ENCODE measurements at places on chromosomes 11 and 22.
A peak's percentile ranks its signal among the peaks of the same experiment; 100 is the strongest.

- no peak for DNase-seq
Observed at GRCh38 chr11:114848027-114848426, 169.7 kb downstream of the NXPE2 start.

- DNase-seq, result no peak
Observed at GRCh38 chr11:70353900-70354568, 44.3 kb upstream of the CTTN start.

DNA sequence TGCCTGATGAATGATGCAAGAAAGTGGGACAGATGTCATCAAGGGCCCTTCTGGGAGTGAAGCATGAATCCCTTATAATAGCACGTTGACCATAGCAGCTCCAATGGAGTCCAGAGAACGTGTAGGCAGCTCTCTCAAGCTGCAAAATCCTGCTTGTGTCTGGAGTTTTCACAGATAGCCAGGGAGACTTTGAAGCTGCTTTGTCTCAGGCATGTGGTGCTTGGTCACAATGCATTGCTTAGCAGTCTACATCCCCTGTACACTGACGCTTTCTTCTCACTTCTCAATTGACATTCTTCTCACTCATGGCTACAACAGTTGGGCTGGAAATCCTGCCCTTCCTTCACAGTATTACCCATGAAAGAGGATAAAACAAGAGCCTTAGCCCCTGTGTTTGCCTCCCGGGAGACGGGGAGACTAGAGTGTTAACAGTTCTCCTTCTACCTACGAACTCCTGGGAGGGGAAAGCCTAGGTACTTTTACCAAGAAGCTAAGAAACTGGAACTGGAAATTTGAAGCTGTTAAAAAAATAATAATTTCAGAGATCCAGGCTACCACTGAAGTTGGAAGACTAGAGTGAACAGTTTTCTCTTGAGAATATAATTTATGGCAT is 20.7 kb upstream of the MMP7 start:
- DNase-seq, result no peak

GRCh38 chr11:134272381-134273316 is 3.5 kb upstream of the GLB1L3 start:
- no peak for DNase-seq

DNA sequence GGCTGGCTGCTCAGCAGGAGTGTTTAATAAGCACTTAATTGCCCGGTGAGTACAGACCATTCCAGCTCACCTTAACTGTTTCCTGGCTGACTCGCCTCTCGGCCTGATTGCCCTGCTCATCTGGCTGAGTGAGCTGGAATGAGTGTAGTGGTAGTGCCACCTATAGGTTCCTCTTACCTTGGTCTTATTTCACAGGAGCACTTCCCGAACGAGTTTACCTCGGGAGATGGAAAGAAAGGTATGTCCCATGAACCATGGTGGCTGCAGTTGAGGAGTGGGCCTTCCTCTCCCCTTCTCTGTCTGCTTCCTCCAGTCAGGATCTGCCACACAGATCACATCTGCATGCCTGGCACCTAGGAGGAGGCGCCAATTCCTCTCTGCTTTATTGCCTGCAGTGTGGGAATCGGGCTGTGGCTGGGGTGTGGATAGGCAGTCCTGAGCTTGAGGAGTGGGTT is 26.7 kb downstream of the UPB1 start:
- DNase-seq, result peak; percentile 68

- peak; percentile 48 for DNase-seq
Observed at GRCh38 chr22:30245181-30245984, 1.2 kb downstream of the LIF start.

GRCh38 chr11:75667255-75667830 is 1.5 kb downstream of the MAP6 start:
- peak; percentile 56 for DNase-seq

GRCh38 chr11:10497371-10498021 is 42.4 kb downstream of the AMPD3 start:
- DNase-seq, result no peak

DNA sequence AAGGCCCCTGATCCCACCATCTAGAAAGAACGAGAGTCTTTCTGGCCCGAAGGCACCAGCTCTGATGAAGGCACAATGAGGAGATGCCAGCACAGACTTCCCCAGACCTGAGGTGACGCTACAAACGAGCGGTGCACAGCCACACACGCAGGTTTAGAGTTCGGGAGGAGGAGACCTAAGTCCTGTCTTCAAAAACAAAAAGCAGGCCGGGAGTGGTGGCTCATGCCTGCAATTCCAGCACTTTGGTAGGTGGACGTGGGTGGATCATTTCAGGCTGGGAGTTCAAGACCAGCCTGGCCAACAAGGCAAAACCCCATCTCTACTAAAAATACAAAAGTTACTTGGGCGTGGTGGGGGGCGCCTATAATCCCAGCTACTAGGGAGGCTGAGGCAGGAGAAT is 9.5 kb downstream of the LTO1 start:
- no peak for DNase-seq

DNA sequence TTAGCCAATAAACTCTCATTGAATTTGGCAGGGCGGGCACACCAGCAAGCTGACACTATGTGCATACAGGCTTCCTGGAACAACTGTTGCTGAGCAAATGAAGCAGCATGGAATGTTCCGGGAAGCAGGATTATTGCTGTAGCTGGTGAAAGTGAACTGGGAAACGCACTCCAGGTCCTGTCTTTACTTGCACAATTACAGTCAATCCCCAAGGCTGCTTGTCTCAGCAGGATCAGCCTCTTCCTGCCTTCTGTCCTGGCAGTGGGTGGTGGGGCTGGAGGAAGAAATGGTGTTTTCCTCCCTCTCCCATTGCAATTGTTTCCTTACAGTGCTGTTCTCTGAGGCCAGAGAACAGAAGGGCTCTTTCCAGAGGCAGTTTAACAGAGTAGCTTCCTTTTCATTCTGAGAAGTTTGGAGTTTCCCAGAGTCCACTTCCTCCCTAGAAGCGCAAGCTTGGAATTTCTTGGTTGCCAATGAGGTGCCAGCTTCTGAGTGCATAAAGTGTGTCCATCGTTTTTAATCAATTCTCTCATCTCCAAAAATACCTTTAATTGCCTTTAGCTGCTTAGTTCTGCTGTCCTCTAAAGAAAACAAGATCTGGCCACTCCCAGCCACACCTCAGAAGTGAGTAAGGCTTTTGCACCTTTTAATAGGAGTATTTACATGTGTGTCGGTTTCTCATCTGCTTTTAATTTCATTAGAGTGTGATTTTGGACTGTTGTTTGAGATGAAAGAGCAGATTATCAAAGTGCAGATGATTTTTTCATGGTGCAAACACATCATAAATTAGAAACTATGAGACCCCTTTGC is 19.9 kb downstream of the CD44 start:
- no peak for DNase-seq

GRCh38 chr22:39710380-39711150 is 140.0 kb downstream of the CACNA1I start:
- no peak for DNase-seq

- DNase-seq, result no peak
Observed at GRCh38 chr11:59901306-59901705, 22.7 kb downstream of the OOSP3 start.

GRCh38 chr11:19436932-19437331 is 196.2 kb upstream of the E2F8 start:
- DNase-seq, result no peak

GRCh38 chr22:29753808-29754657 is 12.8 kb downstream of the ZMAT5 start:
- DNase-seq, result no peak

DNA sequence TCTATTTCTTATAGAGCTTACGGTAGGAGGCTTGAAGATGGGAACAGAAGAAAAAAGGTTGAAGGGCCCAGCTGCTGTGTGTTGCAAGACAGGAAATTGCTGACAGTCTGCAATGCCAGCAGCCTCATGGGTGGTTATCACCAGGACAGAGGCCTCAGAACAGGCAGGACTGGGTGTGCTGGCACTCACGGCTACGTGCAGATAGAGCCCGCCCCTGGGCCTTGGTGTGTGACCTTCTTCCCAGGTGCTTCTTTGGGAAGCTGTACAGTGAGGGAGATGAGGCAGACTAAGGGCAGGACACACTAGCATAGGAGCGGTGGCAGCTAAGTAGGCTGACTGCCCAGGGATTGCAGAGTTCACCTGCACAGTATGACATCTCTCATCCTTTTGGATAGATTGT is 12.6 kb downstream of the PRAME start:
- no peak for DNase-seq

DNA sequence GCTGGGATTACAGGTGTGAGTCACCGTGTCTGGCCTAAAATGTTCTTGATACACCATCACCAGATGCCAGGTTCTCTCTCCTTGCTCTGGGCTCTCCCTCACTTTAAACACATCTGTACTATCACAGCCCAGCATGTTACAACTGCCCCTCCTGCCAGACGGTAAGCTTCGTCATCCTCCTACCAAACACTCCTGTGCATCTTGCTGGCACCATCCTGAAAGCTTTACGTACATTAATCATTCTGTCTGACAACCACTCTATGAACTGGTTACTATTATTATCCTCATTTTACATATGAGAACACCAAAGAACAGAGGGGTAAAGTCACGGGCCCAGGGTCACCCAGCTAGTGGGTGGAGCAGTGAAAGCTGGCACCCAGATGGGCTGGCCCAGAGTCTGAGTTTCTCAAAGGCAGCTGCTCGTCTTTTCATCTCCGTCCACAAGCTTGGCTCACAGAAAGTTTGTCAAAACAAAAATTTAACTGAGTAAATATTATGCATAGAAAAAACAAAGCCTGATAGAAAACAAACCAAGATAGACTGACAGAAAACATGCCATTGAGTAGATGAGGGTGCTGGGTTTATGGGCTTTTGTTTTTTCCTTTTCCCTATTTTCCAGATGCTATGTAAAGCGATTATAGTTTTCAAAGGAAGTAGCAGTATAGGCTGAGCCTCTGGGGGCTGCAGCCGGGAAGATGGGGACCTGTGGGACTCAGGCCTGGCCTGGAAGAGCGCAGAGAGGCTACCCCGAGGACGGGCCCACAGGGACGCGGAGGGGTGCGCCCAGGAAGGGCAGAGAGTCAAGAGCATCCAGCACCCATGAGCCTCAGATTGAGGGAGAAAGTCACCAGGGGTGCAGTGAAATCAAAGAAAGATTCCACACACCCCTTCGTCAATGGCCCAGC is 9.5 kb downstream of the PLA2G6 start:
- DNase-seq, result no peak

GRCh38 chr22:17387356-17387755 is 18.1 kb downstream of the CECR2 start:
- DNase-seq, result no peak

DNA sequence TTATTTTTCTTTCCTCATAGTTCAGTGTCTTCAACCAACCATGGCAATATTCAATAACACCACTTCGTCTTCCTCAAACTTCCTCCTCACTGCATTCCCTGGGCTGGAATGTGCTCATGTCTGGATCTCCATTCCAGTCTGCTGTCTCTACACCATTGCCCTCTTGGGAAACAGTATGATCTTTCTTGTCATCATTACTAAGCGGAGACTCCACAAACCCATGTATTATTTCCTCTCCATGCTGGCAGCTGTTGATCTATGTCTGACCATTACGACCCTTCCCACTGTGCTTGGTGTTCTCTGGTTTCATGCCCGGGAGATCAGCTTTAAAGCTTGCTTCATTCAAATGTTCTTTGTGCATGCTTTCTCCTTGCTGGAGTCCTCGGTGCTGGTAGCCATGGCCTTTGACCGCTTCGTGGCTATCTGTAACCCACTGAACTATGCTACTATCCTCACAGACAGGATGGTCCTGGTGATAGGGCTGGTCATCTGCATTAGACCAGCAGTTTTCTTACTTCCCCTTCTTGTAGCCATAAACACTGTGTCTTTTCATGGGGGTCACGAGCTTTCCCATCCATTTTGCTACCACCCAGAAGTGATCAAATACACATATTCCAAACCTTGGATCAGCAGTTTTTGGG is at the start of gene OR51T1:
Gene OR51T1 (plus strand): TSS at position 41 of the 641 bp plus-strand sequence. CDS start 0 bp downstream, at position 41.
- no peak for DNase-seq

GRCh38 chr11:93267383-93267782 is 63.2 kb upstream of the DEUP1 start:
- DNase-seq, result no peak

GRCh38 chr11:119373921-119374631 is 7.4 kb downstream of the USP2 start:
- peak; percentile 72 for DNase-seq

DNA sequence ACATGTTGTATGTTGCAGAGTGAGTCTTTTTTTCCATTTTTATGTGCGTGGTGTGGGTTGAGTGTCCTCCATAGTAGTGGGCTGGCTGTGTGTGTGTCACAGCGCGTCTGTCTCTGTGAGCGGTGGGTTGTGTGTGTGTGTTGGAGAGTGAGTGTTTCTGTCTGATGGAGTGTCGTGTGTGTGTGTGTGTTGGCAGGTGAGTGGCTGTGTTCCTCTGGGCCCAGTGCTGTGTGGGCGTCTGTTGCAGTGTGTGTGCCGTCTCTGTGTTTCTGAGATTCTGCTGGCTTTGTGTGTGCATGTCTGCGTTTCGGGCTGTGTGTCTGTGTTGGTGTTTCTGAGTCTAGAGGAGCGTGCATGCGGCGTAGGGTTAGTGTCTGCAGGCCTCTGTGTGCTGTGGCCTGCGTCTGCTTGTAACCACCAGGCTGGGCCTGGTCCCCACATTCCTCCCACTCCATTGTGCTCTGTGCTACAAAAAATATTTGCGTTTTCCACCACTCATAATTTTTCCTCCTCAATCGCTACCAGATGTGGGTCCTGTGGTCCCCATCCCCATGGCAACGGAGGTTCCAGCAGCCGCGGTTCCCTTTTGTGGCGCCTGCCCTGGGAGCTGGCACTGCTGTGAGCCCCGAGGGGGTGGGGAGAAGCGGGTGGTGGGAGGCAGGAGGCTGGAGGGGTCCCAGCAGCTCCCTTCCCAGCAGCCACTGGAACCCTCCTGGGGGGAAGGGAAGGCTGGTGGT is 15.2 kb downstream of the SCARF2 start:
- DNase-seq, result no peak

DNA sequence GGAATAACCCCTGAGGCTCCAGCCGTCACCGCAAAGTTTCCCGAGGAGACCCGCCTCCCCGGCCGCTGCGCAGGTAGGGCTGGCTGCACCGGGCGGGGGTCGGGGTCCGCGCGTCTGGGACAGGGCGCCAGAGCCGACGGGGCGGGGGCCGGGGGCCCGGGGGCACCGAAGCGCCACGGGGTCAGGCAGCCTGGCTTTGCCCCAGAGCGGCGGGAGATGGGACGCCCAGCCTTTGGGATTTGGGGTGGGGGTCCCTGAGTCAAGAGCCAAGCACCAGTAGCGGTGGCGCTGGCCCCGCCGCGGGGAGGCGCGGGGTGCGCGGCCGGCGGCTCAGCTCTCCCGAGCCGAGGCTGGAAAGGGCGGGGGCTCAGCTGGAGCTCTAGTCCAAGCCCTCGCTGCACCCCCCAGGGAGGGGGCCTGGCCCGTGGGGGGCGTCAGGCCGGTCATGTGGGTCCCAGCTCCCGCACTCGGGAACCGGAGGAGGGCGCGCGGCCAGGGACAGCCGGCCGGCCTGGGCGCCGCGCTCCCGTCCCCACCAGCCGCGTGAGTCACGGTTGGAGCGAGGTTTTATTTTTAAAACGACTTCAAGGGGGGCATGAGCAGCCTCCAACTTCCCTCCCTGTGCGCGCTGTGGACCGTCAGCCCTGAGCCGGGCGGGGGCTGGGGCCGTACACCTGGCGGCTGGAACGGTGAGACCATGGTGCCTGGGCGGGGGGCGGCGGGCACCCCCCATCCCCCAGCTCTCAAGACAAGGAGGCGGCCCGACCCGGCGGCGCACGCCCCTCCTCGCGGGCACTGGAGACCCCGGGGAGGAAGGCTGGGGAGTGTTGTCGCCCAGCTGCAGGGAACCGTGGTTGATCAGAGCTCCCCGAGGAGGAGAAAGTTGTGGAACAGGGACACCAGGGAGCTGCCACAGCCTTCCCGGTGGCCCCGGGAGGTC is 626 bp downstream of the FLRT1 start:
- DNase-seq, result no peak

GRCh38 chr11:42473106-42473505 is 838.7 kb upstream of the API5 start:
- DNase-seq, result no peak
